Activated T-cell treated with anti-CD3 and anti-CD28 coated beads, Interleukin-2, amount 50 U/mL, for 72 hours (primary cell): ENCODE measurements at places on chromosomes 3 and 15. TPM values are rescaled to one million over a fixed set of nuclear protein-coding genes. Genes with fewer than 3 reads are reported as not detected.

PPP1R2 gene
- 68.7 TPM for total RNA-seq

PCOLCE2 gene
- not detected for total RNA-seq

ISY1 gene
- 50.2 TPM for total RNA-seq

GRCh38 chr3:10548992-10549391 is 43.6 kb upstream of the ATP2B2 start:
- peaks cover 45% of the 10 kb centered on the region for H3K4me1 ChIP-seq
- H3K27ac ChIP-seq = peak overlapping the region; percentile 34
- peak; percentile 54 for DNase-seq
- H3K4me3 ChIP-seq = peak overlapping the region; percentile 11
- no peaks in the 10 kb centered on the region for H3K36me3 ChIP-seq

DNA sequence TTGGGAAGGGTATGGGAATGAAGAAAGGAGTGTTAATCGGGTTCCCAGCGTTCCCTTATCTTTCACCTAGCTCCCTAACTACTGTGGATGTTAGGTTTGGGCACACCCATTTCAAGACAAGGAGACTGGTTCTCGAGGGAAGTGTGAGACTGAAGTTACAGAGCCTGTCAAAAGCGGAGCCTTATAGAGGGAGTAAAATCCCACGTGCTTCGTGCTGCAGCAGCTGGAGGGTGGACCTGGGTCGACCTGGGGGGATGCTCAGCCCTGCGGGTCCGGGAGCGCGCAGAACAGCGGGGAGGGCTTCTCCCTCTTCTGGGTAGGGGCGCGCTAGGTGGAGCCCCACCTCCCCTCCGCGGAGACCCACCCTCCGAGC is 314 bp upstream of the TMED3 start:
- H3K4me1 ChIP-seq = peaks cover 44% of the 10 kb centered on the region
- H3K36me3 ChIP-seq = peaks cover 8% of the 10 kb centered on the region
- no peak overlapping the region for H3K27ac ChIP-seq
- DNase-seq = no peak
- peaks cover 34% of the 10 kb centered on the region for H3K27me3 ChIP-seq

DNA sequence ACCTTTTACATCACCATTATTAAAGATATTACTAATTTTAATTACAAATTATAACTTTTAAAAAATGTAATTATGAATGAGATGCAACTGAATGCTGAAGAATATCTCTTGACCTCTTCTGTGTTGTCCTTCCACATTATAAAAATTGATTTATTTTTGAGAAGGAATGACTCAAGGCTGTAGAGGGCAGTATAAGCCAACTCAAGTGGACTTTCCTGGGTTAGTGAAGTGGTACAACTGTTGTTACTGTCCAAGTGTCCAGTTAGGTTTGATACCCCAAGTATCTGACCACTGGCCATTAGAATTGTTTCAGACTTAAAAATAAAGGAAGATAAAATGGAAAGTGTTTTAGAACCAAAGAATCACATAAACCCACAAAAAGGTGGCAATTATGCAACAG is 51.9 kb downstream of the BBX start:
- H3K27me3 ChIP-seq = no peaks in the 10 kb centered on the region
- no peaks in the 10 kb centered on the region for H3K36me3 ChIP-seq
- DNase-seq = no peak
- H3K4me1 ChIP-seq = peaks cover 29% of the 10 kb centered on the region

DNA sequence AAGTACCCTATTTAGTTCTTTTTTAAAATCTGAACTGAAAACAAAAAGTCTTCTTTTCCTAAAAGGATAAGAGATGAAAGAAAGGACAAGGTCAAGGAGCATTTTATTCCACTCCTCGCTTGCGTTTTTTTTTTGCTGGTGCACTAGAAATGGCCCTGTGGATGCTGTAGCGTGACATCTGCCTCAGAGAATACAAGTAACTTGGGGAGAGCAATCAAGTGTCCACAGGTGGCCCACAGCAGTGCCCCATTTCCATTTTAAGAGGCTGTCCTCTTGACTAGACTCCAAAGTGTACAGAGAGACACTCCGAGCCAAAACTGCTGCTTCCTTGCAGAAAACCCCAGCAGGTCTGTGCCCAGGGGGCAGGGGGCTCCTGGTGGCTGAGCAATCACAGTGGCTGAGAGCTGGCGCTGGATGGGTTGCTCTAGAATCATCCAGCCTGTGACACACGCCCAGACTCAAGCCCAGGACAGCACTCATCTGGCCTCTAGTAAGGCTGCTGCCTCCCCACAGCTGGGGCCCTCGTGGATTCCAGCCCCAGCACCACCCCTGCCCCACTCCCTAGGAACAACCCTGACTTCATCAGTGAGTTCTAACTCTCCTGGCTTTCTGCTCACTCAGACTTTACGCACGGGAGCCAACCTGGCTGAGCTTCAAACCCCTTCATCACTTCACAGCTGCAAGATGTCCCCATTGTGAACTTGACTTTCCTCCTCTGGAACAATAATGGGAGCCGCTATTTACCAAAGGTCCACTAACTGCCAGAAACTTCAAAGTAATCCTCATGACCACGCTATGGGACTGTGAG is 71.1 kb upstream of the SPATA12 start:
- H3K4me3 ChIP-seq = peak overlapping the region; percentile 20
- no peak overlapping the region for H3K27ac ChIP-seq
- DNase-seq = no peak
- no peaks in the 10 kb centered on the region for H3K36me3 ChIP-seq
- peaks cover 39% of the 10 kb centered on the region for H3K4me1 ChIP-seq

- no peaks in the 10 kb centered on the region for H3K36me3 ChIP-seq
- H3K27me3 ChIP-seq = peaks cover 45% of the 10 kb centered on the region
- no peak overlapping the region for H3K4me3 ChIP-seq
- no peaks in the 10 kb centered on the region for H3K4me1 ChIP-seq
- no peak overlapping the region for H3K27ac ChIP-seq
Observed at GRCh38 chr3:127132876-127133275, 60.1 kb upstream of the PRR23E start.
